ENCODE measurements at places on chromosomes 1 and 21. TPM values are rescaled to one million over a fixed set of nuclear protein-coding genes. Genes with fewer than 3 reads are reported as not detected.
A peak's percentile ranks its signal among the peaks of the same experiment; 100 is the strongest.

The AGMAT gene
- 0.10 TPM for total RNA-seq

The CTNNBIP1 gene
- total RNA-seq: 20.8 TPM

DNA sequence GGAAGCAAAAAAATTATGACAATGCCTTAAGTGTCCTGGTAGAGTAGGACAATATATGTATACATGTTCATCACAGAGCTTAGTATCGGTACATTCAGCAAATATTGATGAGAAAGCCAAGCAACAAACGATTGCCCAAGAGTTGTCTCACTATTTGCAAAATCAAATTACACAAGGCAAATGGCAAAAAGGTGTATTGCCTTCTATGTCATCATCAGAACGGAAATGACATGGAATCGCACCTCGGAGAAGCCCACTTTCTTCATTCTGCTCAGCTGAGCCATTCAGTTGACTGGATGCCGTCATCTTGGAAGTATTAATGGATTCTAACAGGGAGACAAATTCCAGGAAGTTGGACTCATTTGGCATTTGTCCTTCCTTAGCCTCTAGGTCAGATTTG, 37.7 kb downstream of the PCNX2 start:
- DNase-seq: no peak

DNA sequence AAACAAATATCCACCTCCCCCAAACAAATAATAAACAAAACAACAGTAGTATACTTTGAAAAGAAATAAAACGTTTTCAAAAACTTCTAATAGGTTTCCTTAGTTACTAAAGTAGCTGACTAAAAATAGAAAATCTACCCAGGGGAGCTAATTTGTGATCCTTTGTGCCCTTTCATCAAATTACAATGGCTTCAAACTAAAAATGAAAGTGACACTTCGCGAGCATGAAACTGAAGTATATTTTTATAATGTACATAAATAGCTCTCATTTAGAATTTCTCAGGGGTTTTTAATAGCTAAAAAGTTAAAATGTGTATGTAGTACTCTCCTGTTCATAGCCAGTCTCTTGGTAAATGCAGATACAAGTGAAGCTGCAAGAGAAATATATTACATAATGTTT, 78.4 kb downstream of the BRINP3 start:
- DNase-seq: no peak

DNA sequence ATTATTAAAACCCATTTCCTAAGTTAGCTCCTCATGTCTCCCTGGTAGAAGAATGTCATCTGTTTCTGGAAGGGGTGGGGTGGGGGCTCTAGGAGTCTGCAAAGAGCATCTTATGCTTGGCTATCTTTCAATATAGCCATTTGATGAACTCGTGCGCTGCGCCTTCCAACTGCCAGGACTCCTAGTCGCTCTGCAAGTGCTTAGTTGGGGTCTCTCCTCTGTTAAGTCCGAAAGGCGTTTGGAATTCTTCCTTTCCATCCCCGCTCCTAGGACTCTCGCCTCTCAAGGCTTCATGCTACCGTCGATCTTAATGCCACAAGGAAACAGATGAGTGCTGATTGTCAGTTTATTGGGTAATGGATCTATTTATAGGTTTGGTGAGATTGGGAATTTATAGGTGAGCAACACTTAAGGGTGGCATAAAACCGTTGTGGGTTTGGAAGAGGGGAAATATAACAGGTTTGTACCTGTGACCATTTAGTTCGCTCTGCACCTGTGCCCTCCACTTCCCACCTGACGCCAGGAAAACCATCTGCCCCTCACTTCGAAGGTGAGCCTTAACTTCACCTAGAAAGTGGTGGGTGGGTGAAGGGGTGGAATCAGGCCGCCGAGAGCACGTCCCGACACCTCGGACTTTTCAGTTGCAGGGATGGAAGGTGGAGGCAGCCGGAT, 1.1 kb downstream of the KCNH1 start:
- DNase-seq: peak; percentile 3

Measured in Caki2 (cell line).